A549 treated with DMSO at 1 μM for 4 hours (cell line): ENCODE measurements at places on chromosomes 2 and 18. TPM values are rescaled to one million over a fixed set of nuclear protein-coding genes. Genes with fewer than 3 reads are reported as not detected.

Gene MRPL19
- 61.0 to 84.8 TPM (median 76.9 TPM) in 5 replicates for total RNA-seq

Gene CAPN13
- 0.08 to 0.34 TPM (median 0.10 TPM) in 5 replicates for total RNA-seq

Gene RTP5
- total RNA-seq = not detected in 5 replicates

Gene MYOM1
- total RNA-seq = 0.11 to 0.22 TPM (median 0.15 TPM) in 5 replicates

Gene LINC00305
- total RNA-seq = not detected in 5 replicates
